Activated CD8-positive, alpha-beta memory T cell treated with anti-CD3 and anti-CD28 coated beads, Interleukin-2, amount 10 ng/mL, durations not matched to agents 7 days and 5 days (primary cell): ENCODE measurements at places on chromosomes 13 and 19.

DNA sequence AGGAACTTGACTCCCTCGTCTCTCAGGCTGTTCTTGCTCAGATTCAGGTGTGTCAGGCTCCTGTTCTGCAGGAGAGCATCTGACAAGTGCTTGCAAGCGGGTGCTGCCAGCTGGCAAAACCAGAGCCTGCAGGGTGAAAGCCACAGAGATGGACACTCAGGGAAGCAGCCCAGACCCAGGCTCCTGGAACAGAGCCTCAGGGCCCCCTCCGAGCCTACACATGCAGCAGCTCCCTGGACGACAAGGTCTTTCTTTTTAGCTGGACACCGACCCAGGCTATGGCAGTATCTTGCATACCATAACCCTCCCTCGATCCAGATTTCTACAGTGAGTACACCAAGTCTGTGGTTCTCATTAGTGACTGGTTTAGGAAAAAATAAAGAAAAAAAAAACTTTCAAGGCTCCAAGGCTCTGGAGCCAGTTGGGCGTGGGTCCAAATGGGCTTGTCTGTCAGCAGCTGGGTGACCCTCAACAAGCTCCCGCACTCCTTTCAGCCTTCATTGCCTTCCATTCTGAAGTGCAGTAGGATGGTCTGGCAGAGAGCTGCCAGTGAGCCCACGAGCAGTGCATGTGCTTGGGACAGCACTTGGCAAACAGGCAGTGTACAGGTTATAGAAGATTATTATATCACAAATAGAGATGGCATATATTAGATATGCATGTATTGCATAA is 29.9 kb downstream of the NLRP13 start:
- DNase-seq: no peak

- no peak for DNase-seq
These were observed 2.7 kb downstream of the DACH1 start for GRCh38 chr13:71864094-71864985.

GRCh38 chr13:51015973-51016372 is 95.1 kb downstream of the C13orf42 start:
- no peak for DNase-seq

DNA sequence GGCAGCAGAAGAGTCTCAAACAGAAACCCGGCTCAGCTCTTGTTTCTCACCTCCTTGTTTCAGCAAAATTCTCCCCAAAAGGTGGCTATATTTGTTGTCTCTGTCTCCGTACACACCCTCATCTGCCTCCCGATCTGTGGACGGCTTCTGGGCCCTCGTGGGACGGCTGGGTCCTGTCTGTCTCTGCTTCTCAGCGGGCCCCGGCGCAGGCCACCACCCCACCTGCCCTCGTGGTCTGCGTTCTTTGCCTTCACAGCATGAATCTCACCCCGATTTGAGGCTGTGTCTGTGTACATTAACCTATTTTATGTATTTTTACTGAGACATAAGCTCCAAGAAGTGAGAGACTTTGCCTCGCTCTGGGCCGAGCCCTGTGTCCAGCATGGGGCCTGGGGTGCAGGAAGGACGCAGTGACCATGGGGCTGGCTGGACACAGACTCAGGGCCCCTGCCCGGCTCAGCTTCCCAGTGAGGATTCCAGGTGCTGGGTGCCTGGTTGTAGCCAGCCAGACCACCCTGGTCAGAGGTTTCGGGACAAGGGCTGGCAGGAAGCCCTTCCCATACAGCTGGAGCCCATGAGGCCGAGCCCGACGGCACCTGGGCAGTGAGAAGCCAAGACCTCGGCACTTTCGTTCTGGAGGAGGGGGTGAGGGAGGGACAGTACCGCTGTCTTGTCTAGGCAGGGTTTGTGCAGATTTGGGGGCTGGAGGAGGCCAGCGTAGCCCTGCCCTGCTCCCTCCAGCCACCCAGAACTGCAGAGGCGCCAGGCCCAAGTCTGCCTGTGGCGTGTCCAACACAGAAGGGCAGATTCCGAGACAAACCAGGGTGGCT is 78.5 kb upstream of the MCF2L start:
- no peak for DNase-seq
